ENCODE measurements at places on chromosomes 3 and 15.

DNA sequence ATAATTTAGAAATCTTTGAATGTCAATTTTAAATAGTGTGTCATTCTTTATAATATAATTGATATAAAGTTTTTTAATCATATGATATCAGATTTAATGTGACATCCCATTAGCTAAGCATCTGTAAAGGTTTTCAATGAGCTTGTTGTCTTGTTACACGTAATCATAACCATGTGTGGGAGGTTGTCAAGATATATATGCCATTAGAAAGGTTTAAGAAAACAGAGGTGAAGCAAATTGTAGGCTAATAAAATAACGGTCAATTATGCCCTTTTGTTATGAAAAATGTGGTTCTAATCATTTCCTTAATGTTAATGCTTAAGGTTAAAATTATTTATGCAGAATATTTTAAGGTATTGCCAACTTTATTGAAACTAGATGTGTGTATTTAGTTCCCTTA is 56.3 kb downstream of the RSRC1 start:
- DNase-seq = no peak

DNA sequence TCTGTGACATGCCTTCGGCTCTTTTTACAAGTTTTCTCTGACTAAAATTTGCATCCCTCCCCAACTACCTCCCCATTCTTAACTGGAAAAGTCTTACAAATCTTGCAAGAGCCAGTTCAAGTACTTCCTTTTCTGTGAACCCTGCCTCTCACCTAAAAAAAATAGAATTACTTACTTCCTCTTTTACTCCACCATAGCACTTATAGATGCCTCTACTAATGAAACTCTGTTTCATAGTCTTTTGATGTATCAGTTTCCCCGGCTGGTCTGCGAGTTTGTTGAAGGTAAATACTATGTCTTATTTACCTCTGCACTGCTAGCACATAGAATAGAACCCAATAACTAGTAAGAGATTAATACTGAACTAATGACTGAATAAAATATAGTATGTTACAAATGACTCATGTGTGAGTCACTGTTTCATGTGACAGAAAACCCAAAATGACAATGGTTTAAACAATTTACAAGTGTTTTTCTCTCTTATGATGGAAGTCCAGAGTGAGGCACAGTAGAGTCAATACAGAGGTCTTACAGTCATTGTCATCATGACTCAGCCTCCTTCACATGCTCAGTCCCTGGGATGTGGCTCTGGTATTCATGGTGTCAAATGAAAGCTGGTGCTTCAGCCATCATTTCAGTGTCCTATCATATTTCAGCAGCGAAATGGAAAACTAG is 393.5 kb downstream of the RSL24D1 start:
- DNase-seq = no peak

GRCh38 chr3:52606373-52607085 is 70.1 kb downstream of the UQCC5 start:
- DNase-seq = no peak

GRCh38 chr15:70562906-70563305 is 200.5 kb downstream of the UACA start:
- DNase-seq = no peak

GRCh38 chr3:20074226-20075063 is 34.2 kb downstream of the KAT2B start:
- no peak for DNase-seq

DNA sequence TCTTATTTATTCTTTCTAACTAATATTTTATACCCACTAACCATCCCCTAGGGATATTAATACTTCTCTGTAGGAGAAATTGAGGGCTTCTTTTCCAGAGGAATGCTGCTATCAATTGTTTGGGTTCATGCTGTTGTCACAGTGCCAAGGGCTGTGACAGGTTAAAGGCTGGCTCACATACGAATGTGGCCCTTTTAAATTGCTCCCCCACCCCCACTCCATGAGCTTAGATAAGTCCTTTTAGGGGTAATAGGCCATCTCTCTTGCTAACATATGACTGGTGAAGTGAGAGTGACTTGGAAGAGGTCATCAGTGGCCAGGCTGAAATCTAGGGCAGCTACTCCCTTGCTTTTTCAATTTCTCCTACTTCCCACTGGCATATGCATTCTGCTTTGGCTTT is 121.9 kb upstream of the DPH6 start:
- no peak for DNase-seq

DNA sequence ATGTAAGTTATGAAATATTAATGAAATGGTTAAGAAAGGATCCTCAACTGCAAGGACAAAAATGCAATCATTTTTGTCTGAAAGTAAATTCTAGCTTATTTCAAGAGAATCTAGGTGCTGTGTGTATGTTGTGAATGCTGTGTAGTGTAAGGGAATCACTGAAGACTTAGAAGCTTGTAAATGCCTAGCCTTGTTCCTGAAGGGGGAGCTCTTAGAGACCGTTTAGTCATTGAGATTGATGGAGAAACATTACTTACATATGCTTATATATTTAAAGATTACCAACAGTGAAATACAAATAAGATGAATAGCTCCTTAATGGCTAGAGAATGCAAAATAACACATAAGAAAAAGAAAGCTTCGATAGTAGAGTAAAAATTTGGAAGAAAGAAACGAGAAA is 67.9 kb downstream of the CNTN4 start:
- no peak for DNase-seq

GRCh38 chr3:9121366-9122001 is 128.0 kb downstream of the SRGAP3 start:
- DNase-seq = no peak

DNA sequence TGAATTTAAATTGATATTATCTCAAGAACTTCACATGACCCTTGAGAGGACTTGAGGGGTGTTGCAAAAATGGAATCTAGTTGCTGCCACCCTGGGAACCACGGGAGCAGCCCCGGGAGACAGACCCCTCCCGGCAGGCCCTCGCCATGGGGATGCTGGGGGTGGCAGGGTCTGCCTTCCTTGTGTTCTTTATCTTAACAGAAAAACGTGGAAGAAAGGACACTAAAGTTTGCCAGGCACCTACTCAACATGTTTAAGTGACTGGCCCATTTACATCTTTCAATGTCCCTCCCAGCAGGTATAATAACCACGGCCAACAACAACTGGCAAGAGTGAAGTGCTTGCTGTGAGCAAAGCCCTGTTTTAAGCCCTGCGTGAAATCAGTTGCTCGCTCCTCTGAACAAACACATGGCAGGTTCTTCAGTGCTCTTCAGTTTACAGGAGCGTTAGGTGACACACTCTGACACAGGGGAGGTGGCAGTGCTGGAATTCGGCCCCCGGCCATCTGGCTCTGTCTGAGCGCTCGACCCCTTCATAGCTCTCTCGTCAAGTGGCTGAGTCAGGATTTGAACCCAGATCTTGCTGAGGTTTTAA is 112.5 kb downstream of the ASB7 start:
- DNase-seq = no peak

- no peak for DNase-seq
Measured at GRCh38 chr3:139611528-139611927, 66.2 kb downstream of the NMNAT3 start.

DNA sequence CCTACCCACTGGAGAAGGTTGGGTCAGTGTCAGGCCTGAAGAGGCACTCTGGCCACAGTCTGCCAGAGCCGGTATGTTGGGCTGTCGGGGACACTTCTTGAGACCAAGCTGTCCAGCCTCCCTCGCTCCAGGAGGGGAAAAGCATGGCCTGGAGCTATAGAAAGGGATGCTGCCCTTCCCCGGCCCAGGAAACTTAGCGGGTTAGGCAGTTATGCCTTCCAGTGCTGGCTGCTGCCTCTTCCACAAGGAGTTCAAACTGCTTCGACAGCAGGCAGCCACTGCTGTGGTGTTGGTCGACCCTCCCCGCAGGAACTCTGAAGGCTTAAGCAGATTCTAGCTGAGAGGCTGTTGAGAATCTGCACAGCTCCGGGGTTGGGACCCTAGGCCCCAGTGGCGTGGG is 819.4 kb downstream of the DIPK2A start:
- DNase-seq = no peak

DNA sequence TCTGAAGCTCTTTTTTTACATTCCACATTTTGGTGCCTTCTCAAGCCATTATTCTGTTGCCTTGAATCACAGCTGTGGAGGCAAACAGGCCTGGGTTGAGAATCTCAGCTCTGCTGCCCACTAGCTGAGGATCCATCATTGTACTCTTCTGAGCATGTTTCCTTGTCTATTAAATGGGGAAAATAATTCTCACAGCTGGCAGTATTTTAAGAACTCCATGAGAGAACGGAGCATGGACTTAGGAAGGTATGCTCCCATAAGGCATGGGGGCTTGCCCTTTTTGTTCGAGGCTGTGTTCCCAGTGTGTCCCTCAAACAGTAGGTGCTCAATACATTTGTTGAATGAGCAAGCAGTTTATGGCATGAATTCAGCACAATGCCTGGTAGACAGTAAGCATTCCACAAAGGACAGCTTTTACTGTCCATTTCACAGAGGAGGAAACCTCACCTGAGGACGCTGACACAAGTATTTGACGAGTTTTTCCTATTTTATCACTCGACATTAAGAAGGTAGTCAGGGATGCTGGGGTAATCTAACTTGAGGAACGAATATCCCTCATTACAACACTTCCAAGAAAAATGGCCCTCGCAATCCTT is 2.1 kb upstream of the PTPRG start:
- no peak for DNase-seq

DNA sequence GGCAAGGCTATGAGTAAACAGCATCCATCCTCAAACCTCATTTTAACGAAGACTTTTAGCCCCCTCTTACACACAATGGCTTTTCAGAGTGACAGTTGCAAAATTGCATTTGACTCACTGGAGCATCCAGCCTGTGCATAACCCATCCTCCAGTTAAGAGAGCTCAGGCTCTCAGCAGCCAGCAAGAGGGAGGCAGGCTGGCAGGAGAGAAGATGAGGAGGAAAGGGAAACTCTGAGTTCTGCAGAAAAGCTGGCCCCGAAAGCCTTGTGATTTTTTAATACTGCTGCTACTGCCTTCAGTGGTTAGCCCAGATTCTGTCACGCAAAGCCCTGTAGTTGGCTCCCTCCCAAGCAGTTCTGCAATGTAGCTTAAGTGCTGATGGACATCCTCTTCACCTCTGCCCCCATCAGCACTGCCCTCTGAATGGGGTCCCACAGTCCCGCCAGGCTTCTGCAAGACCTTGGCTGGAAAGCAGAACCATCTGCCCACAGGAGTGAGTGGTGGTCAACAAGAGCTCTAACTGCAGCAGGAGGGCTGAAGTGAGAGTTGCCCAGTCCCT is 371.3 kb downstream of the EPHB1 start:
- DNase-seq = no peak

DNA sequence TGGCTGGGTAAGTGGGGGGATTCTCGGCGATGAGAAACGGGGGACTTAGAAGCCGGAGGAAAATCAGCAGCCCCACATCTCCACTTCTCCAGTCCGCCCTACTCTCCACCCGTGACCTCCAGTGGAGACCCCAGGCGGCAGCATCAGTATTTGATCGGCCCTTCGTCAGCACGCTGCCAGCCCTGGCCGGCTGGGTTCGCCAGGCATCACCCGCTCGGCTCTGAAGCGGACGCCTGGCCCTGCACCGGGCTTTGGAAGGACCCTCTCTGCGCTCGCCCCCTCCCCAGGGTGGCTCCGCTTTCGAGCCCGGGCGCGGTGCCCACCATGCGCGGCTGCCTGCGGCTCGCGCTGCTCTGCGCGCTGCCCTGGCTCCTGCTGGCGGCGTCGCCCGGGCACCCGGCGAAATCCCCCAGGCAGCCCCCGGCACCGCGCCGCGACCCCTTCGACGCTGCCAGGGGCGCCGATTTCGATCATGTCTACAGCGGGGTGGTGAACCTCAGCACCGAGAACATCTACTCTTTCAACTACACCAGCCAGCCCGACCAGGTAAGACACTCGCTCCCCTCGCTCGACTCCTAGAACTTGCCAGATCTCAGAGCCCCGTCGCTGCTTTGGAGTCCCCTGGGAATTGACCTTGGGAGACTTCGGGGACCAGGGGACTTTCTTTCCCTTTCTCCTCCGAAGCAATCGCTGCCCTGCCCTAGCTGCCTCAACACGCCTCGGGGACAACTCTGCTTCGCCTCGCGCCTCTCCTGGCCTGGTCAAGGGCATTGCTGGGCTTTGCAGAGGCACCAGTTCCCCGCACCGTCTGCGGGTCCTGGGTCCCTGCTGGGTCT is 561 bp downstream of the SIDT1 start:
- DNase-seq = peak; percentile 59

GRCh38 chr3:4290272-4290893 is 12.8 kb upstream of the SETMAR start:
- DNase-seq = peak; percentile 37

GRCh38 chr3:186411994-186412393 is 50.0 kb upstream of the DGKG start:
- peak; percentile 16 for DNase-seq

DNA sequence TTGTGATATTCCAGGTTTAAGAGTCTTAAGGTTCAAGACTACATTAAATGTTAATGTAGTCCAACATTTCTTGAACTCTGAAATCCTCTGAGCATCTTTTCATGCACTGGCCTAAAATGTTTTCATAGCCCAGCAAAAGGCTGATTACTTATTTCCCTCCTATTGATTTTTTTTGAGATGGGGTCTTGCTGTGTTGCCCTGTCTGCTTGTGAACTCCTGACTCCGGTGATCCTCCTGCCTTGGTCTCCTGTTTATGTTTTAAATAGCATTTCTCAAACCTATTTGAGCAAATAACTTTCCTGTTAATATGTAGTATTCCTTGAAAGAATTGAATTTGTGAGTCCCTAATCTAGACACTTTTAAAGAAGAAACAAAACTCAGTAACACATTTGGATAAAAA is 133.5 kb downstream of the IGF1R start:
- DNase-seq = no peak

DNA sequence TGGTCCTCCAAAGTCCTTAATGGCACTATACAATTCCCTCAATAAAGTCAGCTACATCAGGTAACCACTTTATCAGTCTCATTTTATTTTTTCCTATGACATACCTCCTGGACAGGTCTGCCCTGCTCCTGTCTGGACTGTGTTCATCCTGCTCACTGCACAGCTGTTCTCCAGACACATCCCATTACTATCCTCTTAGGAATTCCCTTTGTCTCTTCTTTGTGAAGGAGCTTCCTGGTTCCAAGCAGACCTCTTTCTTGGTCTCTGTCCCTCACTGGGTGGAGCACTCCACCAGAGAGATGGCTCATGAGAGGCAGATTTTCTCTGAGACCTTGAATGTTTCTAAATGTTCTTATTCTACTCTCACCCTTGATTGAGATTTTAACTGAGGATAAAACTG is 60.1 kb downstream of the KY start:
- no peak for DNase-seq

GRCh38 chr3:157573780-157574378 is 70.7 kb upstream of the VEPH1 start:
- no peak for DNase-seq

DNA sequence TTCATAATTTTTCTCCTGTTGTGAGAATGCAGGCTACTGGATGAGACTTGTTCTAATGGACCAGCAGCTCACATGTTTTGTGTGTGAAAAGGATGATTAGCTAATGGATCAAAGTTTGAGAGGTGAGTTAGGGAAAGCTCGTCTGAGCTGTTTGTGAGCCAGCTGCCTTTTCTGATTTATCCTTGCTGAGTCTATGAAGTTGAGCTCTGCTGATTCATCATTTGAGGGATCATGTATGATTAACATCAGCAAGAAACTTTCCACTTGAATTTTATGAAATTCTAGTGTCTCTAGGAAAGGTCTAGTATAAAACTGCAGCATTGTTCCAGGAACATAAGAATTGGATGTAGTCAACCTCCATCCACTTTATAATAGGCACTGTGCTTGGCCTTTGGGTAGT is 698.7 kb downstream of the NTRK3 start:
- no peak for DNase-seq
